ENCODE measurements at places on chromosomes 2 and 18. TPM values are rescaled to one million over a fixed set of nuclear protein-coding genes. Genes with fewer than 3 reads are reported as not detected.

Gene TUBA3E
- not detected for total RNA-seq

Gene PARD6G
- total RNA-seq = 0.21 TPM

Gene CHRNG
- total RNA-seq = not detected

Gene LRRTM4
- not detected for total RNA-seq

Gene CCDC74B
- total RNA-seq = 0.72 TPM

Gene SNTG2
- total RNA-seq = 3.8 TPM

Gene ANKRD62
- not detected for total RNA-seq

Gene SPATA3
- total RNA-seq = not detected

Gene ZNF892
- 3.1 TPM for total RNA-seq

GRCh38 chr2:168974428-168974827 is 56.7 kb downstream of the ABCB11 start:
- H3K4me1 ChIP-seq = peaks cover 3% of the 10 kb centered on the region
- H3K4me3 ChIP-seq = no peak overlapping the region
- no peak for DNase-seq
- H3K27me3 ChIP-seq = no peaks in the 10 kb centered on the region
- no peaks in the 10 kb centered on the region for H3K36me3 ChIP-seq

DNA sequence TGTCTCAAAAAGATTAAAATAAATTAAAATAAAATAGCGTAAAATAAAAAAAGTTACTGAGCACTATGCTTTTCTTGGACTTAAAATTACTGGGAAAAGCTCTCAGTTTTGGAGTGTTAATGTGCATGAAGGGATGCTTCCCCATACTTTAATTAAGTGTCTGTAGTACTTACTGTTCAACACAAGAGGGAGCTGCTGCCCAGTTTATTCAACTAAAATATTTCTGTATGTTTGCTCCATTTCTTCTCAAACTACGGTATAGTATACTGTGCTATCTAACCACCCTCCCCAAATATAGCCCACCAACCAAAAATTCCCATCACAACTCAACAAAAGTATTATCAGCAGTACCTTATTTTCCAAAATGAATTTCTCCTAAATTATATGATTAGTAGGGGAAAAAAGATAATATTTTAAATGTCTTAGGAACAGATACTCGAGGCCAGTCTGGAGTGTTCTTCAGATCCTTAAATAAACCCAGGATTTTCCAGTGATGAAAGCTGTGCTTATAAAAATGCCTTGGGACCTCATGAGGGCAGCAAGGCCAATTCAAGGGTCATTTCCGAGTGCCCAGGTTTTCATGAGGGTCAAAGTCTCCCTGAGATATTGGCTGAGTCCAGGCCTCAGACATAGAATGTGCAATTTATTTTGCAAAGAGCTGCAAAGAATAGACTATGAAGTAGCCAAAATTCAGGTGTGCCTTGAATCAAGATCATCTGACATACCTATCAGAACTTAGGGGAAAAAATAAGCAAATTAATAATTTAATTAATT is 64.1 kb downstream of the CHRNA1 start:
- DNase-seq = no peak
- peaks cover 3% of the 10 kb centered on the region for H3K4me1 ChIP-seq
- no peak overlapping the region for H3K27ac ChIP-seq
- H3K36me3 ChIP-seq = no peaks in the 10 kb centered on the region
- H3K27me3 ChIP-seq = no peaks in the 10 kb centered on the region

GRCh38 chr18:62621546-62621945 is 93.8 kb upstream of the PHLPP1 start:
- H3K27ac ChIP-seq = no peak overlapping the region
- no peaks in the 10 kb centered on the region for H3K36me3 ChIP-seq
- H3K4me3 ChIP-seq = no peak overlapping the region
- DNase-seq = no peak
- H3K27me3 ChIP-seq = peaks cover 15% of the 10 kb centered on the region

DNA sequence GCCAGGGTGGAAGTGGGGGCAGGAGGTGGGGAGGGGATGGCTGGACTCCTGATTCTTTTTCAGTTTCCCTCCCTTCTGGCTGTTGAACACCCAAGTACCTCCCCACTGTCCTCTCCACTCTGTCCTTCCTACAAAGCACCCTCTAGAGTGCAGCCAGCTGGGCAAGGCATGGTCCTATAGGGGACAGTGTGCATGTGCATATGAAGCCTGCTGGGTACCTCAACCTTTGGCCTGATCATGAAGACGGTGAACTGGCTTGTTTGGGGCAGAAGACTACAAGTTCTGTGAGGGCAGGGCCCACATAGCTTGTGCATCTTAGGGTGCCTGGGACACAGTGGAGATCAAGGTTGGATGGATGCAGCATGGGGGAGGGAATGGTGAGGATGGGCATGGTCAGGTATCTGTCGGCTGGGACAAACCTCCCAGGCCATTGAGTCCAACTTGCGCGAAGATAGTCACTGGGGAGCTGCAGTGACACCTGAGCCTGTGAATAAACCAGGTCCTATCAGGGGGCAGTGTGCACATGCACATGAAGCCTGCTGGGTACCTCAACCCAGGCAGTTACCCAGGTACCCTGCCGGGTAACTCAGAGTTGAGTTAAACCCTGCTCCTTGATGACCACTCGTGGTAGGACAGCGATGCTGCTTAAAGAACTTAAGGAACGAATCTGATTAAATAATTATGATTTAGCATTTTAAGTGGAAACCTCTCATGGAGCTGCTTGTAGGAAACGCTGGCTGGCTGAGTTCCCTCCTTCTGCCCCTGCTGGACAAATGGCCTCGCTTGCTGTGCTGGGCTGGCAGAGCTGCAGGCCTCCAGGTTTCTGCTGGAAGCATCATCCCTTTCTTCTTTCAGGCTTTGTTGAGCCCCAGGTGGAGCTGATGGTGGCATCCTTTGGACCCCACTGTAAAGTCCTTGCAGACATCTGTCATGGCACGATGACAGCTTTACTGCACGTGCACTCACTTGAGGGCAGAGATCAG is 84.0 kb downstream of the POLR1A start:
- H3K36me3 ChIP-seq = peaks cover 7% of the 10 kb centered on the region
- H3K27me3 ChIP-seq = no peaks in the 10 kb centered on the region
- no peak overlapping the region for H3K4me3 ChIP-seq
- peaks cover 11% of the 10 kb centered on the region for H3K4me1 ChIP-seq
- H3K27ac ChIP-seq = peak overlapping the region; percentile 25

DNA sequence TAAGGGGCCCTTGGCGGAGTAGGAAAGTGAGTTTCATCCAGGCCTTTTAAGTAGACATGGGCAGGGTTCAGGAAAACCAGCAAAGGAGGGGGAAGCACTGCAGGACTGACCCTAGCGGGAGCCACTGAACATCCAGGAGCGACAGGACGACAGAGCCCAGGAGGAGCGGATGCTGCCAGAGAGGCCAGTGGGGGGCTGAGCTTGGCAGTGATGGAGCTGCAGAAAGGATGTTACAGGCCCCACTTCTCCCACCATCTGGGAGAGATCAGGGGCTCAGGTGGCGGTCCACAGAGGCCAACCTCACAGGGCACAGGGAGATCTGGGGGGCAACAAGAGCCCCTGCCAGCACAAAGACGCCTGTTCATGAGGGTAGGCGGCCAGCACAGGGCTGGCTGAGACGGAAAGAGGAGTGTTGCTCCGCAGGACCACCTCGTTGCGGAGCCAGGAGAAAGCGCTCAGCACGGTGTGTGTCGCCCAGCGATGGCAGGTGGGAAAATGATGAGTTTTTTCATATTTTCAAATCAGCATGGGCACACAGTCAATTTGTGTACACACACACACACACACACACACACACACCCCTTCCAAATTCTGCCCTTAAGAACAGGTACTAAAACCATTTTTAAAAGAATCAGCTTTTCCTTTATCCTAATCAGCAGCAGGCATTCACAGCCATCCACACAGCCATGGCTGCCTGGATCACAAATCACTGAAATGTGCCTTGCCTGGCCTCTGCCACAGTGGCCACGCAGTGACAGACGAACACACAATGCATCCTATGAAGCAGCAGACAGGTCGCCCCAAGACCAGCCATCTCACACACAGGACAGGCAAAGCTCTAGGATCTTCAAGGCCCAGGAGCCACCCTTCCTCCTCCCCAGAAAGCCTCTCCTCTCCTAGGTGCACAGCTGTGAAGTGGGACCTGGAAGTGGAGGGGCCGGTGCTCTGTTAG is 63.2 kb downstream of the NDUFA10 start:
- H3K4me1 ChIP-seq = no peaks in the 10 kb centered on the region
- H3K27me3 ChIP-seq = no peaks in the 10 kb centered on the region
- H3K27ac ChIP-seq = no peak overlapping the region
- DNase-seq = no peak
- H3K4me3 ChIP-seq = no peak overlapping the region
- peaks cover 16% of the 10 kb centered on the region for H3K36me3 ChIP-seq

GRCh38 chr2:144890828-144891227 is 370.9 kb upstream of the ZEB2 start:
- H3K4me1 ChIP-seq = no peaks in the 10 kb centered on the region
- peaks cover 10% of the 10 kb centered on the region for H3K27me3 ChIP-seq
- H3K36me3 ChIP-seq = no peaks in the 10 kb centered on the region
- H3K4me3 ChIP-seq = no peak overlapping the region
- no peak overlapping the region for H3K27ac ChIP-seq
- no peak for DNase-seq

DNA sequence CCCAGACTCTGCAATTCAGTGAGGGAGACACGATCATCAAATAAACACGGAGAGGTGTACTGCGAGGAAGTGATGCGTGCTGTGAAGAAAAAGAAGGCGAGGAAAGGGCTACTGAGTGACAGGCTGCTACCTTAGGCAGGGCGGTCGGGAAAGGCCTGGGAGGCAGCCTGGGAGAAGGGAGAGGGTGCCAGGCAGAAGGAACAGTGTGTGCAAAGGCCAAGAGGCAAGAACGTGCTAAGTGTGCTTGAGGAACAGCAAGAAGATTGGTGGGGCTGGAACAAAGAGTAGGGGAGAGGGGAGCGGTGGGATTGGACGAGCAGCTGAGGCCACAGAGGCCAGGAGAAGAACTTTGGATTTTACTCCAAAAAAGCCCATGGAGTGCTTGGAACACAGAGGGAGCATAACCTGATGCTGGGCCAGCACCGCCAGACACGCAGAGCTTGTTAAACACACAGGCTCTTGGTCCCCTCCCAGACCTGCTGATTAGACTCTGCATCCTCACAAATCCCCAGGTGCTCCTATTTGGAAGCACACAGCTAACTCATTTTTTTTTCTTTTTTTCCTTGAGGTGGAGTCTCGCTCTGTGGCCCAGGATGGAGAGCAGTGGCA is 30.4 kb downstream of the SERTAD2 start:
- no peak overlapping the region for H3K4me3 ChIP-seq
- no peak overlapping the region for H3K27ac ChIP-seq
- H3K27me3 ChIP-seq = no peaks in the 10 kb centered on the region
- DNase-seq = no peak

DNA sequence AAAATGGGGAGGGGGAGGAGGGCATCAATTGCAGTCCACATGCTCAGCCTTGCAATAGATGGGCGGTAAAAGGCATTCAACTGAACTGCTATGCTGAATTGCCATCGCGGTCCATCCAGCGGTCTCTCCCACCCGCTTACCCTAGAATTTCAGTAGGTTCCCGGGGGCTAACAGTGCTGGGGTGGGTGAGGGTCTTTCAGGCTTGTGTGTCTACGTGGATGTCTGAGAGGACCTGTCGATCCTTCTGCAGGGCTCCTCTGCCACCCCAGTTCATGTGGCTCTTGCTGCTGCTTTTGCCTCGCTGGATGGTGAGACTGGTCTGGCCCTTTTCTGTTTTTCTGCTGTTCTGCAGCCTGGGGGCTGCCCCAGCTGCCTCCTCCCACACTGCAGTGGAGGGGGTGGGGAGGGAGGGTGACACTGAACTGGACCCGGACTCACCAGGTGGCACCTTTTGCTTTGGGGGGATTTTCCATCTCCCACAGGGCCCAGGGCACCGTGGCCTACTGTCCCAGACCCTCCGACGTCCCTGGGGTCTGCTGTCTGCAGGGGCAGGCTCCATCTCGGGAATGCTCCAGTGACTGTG is 14.1 kb downstream of the ACKR3 start:
- H3K36me3 ChIP-seq = peaks cover 4% of the 10 kb centered on the region
- H3K27me3 ChIP-seq = no peaks in the 10 kb centered on the region
- H3K4me1 ChIP-seq = no peaks in the 10 kb centered on the region
- no peak for DNase-seq
- H3K4me3 ChIP-seq = no peak overlapping the region
- no peak overlapping the region for H3K27ac ChIP-seq

- H3K27me3 ChIP-seq = no peaks in the 10 kb centered on the region
- H3K4me3 ChIP-seq = no peak overlapping the region
- no peak for DNase-seq
- H3K4me1 ChIP-seq = no peaks in the 10 kb centered on the region
- H3K27ac ChIP-seq = no peak overlapping the region
- no peaks in the 10 kb centered on the region for H3K36me3 ChIP-seq
Measured at GRCh38 chr2:150538651-150539201, 51.3 kb upstream of the RND3 start.

- no peak overlapping the region for H3K4me3 ChIP-seq
- no peaks in the 10 kb centered on the region for H3K4me1 ChIP-seq
- DNase-seq = no peak
- peaks cover 3% of the 10 kb centered on the region for H3K27me3 ChIP-seq
- no peaks in the 10 kb centered on the region for H3K36me3 ChIP-seq
Measured at GRCh38 chr2:142874293-142874814, 3.1 kb upstream of the KYNU start.

DNA sequence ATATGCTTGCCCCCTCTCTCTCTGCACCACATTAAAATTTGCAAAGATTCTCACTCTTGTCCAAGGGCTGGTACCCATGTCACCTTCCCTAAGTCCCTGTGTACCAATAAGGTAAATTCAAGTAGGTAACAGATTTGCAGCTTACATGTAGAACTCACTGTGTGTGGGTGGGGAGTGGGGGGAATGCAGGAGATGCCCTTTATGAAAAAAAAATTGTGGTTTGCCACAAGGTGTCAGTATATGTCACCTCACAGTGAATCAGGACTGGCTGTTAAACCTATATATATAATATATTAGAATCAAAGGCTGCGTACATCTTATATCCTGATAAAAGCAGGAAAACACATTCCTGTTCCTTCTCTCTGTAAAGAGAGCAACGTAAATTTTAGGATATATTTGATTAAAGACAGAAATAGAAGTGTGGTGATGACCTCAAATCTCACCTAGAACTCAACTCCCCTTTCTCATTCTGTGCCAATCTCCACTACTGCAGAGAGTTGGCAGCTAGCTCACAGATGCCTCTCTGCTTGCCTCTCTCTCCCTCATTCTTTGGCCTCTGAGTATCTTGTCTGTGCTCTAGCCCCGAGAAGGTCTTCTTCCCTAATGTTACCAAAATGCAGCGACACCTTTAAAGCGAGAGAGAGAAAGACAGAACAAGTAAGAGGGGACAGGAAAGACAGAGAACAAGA is 536 bp downstream of the XDH start:
- no peak overlapping the region for H3K27ac ChIP-seq
- DNase-seq = no peak
- H3K4me1 ChIP-seq = peaks cover 4% of the 10 kb centered on the region
- no peaks in the 10 kb centered on the region for H3K36me3 ChIP-seq
- peaks cover 19% of the 10 kb centered on the region for H3K27me3 ChIP-seq
- no peak overlapping the region for H3K4me3 ChIP-seq

DNA sequence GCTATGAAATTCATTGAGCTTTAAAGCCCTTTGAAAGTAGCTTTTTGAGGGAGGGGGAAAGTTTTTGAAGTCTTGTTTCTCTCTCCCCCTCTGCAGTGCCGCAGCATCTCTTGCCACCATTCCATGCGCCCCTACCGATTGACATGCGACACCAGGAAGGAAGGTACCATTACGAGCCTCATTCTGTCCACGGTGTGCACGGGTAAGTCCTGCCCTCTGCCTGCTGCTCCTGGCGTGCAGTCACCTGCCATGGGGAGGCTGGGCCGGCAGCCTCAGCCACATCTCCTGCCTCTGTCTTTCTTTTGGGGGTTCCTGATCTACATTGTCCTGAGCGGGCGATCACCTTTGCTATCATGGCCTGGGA is 191.6 kb downstream of the GLI2 start:
- H3K27ac ChIP-seq = no peak overlapping the region
- H3K4me3 ChIP-seq = no peak overlapping the region
- H3K27me3 ChIP-seq = no peaks in the 10 kb centered on the region
- H3K4me1 ChIP-seq = no peaks in the 10 kb centered on the region

Measured in activated naive CD8-positive, alpha-beta T cell treated with anti-CD3 and anti-CD28 coated beads for 36 hours (primary cell).